ENCODE measurements at places on chromosomes 3 and 15. TPM values are rescaled to one million over a fixed set of nuclear protein-coding genes. Genes with fewer than 3 reads are reported as not detected.

The CIB2 gene
- total RNA-seq, result 1.3 TPM

DNA sequence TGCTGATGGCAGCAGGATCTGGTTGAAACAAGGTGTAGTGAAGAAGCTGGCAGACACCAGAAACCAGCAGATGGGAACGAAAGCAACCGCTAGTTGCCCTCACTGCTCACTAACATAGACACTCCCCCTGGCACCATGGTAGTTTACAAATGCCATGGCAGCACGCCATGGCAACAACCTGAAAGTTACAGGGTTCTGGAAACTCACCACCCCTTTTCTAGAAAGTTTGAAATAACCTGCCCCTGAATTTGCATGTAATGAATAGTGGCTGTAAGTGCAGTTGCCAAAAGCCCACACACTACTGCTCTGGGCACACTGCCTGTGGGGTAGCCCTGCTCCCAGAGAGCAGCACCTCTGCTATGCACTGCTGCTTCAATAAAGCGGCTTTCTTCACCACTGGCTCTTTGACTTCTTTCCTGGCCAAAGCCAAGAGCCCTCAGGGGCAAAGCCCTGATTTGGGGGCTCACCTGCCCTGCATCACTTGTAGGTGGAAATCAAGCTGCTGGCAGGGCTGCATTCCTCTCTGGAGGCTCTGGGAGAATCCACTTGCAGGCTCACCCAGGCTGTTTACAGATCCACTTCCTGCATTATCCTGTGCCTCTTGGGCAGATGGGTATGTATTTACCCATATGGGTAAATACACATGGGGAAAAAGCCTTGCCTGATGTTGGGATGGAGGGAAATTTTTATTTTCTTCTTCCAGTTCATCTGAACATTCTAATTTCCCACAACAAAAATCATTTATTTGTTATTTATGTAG is 2.0 kb upstream of the GP9 start:
- DNase-seq, result no peak

DNA sequence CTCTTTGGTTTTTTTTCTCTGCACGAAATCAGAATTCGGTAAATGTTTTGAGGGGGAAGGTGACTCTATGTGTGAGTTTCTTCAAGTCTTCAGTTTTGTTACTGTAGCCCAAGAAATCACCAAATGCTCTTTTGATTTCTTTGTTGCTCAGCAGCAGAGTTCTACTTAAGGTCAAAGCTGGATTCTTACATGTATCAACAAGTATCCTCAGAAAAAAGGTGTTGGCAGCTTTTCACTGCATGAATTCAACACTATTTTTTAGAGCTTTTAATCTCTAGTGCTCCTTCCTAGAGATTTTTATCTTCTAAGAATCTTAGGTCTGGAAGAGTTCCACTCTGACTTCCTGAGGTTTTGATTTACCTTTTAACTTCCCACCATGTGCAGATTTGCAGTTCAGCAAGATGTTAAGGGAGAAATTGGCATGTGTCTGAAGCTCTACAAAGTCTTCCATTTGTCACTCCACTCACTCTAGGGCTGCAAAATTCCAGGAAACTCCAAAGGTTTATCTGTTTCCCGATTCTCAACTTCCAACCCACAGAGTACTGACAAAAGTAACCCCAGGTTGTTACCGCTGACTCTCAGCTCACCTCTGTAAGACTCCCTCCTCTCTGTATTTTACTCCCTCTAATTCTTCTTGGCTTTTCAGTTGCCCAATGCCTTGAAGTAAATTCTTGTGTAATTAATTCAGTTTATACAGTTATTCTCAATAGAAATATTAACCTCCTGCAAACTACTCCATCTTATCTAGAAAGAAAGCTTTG is 13.3 kb upstream of the CD200 start:
- no peak for DNase-seq

DNA sequence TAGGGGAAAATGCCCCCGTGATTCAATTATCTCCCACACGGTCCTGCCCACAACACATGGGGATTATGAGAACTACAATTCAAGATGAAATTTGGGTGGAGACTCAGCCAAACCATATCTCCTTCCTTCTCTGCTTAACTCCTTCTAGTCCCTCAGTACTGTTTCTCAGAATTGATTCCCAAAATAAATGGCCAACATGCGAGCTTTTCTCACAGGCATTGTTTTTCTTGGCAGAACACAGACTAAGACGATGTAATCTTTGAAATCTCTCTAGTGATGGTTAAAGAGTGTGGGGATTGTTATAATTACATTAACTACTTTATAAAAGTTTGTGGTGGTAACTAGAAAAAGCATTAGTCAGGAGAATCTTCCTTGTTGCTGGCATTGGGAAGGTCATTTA is 366.5 kb downstream of the LPP start:
- no peak for DNase-seq

- peak; percentile 95 for DNase-seq
Measured at GRCh38 chr3:52154135-52155094, at the start of gene POC1A. POC1A (minus strand) TSS chr3:52154423; CDS start chr3:52154372, 51 bp downstream.

The GREM1 gene
- 2,521 TPM for total RNA-seq

The AP3B2 gene
- total RNA-seq, result not detected

The SCN11A gene
- total RNA-seq, result not detected

- DNase-seq, result no peak
Measured at GRCh38 chr3:42819351-42819965, 10.2 kb downstream of the ACKR2 start.

- no peak for DNase-seq
Measured at GRCh38 chr15:61364871-61365270, 135.8 kb upstream of the RORA start.

The IL17RE gene
- total RNA-seq, result 0.54 TPM

- no peak for DNase-seq
Measured at GRCh38 chr15:50542887-50543210, 3.6 kb downstream of the USP50 start.

The GOLGA8S gene
- total RNA-seq, result 0.06 TPM

GRCh38 chr3:69458803-69459365 is 73.0 kb upstream of the FRMD4B start:
- no peak for DNase-seq

DNA sequence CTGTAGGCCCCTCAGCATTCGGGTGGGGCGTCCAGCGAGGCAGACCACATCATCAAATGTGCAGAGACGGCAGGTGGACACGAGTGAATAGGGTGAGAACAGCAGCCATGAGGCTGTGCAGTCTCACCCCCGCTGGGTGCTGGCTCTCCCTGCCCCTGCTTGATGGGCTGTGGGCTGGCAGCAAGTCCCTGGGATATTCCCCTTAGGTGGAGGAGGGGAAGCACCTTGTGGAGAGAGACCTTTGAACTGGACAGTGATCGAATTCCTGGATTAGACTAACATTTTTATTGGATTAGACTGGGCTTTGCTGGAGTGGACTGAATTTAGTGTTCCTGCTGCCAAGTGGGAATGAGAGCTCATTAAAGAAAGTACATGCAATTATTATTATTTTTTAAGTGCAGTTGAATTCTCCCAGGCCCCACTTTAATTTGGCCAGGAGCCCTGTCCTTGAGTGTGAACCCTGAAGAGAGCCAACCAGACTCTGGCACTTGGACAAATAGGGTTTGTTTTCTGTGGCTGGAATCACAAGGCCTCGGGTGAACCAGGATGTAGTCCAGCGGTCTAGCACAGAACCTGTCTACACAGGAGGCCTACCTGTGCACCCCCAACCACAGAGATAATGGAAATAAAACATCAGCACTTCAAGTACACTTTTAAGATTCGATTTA is 193.1 kb downstream of the ABHD5 start:
- DNase-seq, result no peak

The DNAJA4 gene
- total RNA-seq, result 0.33 TPM

DNA sequence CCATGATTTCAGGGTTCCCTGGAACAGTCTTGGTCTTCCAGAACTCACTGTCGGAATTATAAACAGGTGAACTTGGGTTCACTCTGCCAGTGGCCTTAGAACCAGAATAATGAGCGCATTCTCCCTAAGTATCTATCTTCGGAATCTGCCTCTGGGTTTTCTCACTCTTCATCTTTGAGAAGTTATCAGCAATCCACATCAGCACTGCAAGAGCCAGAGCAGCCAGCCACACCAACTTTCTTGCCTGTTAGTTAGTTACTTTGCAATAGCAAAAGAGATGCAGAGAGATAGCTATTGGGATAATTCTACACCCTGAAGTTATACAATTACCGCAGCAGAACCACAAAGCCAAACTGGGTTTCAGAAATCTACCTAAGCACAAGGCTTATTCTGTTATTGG is 25.8 kb downstream of the GLB1 start:
- DNase-seq, result no peak

GRCh38 chr3:172844428-172844827 is 93.9 kb downstream of the ECT2 start:
- no peak for DNase-seq

DNA sequence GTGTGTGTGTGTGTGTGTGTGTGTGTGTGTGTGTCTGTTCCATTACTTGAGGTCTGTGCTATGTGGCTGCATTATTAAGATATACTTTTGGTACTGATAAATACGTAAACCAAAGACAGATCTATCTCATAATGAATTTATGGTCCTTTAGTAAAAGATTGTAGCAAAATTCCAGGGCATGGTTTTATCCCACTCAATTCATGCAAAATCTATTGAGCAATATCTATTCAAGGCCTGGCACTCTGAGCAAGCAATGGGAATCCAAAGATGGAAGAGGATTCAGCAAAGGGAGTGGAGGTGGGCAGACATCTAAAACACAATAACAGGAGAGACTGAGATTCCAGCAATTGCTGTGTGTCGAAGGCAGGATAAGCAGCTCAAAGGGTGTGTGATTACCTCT is 86.8 kb downstream of the RFTN1 start:
- no peak for DNase-seq

- DNase-seq, result no peak
Measured at GRCh38 chr15:92178911-92179310, 214.8 kb upstream of the ST8SIA2 start.

GRCh38 chr3:66473692-66474091 is 27.1 kb downstream of the LRIG1 start:
- DNase-seq, result peak; percentile 88

- DNase-seq, result no peak
Measured at GRCh38 chr3:30458376-30459171, 147.8 kb upstream of the TGFBR2 start.

The GABRR3 gene
- not detected for total RNA-seq

DNA sequence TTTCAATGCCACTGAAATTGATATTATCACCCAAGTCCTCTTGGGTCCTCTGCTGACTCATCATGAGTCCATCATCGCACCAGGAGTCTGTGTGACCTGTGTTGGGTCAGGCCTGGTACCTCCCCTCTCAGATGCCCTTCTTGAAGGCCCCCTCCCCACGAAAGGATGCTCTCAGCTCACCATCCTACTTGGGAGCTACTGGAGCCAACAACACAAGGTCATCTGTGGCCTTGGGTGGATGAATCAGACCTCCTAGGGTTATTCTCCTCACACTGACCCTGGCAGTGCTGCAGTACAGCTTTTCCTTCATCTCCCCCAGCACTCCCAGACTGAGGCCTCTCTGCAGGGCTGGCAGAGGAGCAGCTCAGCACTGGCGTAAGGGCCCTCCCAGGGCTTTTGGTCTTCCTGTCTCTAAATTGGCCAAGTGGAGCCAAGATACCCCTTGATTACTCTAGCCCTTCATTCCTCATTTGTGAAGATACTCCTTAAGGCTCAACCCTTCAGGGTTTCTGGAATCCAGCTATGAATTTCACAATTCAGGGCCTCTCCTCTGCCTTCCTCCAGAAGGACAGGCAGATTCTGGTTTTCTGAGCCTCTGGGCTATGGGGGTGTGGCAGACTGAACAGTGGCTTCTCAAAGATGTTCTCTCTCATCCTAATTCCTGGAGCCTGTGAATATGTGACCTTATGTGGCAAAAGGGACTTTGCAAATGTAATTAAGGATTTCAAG is 80.7 kb upstream of the GSK3B start:
- DNase-seq, result no peak

- peak; percentile 63 for DNase-seq
Measured at GRCh38 chr3:134601539-134602439, 49.0 kb downstream of the KY start.

- DNase-seq, result peak; percentile 50
Measured at GRCh38 chr15:95024351-95024750, 793.0 kb downstream of the MCTP2 start.

GRCh38 chr15:40958146-40958545 is 4.9 kb downstream of the CHAC1 start:
- no peak for DNase-seq
